Glomerular endothelial cell (primary cell): ENCODE measurements at places on chromosomes 5 and 9.
A peak's percentile ranks its signal among the peaks of the same experiment; 100 is the strongest.

DNA sequence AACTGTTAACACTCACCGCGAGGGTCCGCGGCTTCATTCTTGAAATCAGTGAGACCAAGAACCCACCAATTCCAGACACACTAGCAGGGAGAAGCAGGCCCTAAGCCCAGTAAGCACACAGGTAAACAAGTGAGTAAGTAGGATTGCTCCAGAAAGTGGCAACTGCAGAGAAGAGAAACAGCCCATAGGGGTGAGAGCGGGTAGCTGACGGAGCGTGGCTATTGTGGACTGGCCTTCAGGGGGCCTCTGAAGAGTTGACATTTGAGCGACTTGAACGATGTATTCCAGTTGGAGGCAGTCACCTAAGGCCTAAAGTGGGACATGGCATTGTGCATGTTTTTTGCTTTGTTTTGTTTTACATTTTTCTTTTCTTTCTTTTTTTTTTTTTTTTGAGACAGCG, 74.2 kb downstream of the TSPAN17 start:
- DNase-seq: no peak

DNA sequence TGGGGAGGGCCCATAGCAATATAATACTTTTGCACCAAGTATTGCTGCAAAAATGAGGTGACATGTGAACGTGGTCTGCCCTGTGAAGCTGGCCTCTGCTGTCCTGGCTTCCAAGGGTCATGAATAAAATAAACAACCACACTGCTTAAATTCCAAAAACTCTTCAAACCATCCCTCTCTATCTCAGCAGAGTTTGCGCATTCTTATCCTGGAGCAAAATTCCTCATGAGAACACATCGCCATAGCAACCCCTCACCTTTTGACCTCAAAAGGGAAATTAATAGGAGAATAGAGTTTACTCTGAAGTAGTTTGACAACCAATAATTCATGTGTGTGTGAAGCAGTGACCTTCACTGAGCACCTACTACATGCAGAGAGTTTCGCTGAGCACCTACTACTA, 342.9 kb downstream of the SPOCK1 start:
- DNase-seq: no peak

- no peak for DNase-seq
These were observed 49.8 kb downstream of the NR6A1 start for GRCh38 chr9:124721109-124721906.

DNA sequence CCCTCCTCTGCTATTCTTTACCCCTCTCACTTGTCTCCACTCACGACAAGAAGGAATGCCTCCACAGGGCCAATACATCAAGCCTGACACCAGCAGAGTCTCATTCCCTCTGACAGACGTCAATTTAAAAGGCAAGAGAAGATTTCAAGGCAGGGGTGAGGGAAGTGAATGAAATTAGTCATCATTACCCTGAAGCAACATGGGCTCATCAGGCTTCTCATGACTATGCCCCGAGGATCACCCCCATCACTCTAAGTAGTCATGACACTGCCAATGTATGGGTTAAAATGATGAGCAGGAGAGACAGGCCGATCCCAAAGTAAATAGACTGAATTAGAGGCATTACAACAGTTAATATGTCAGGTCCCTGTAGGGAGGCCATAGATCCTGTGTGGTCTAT, 504.4 kb downstream of the TLE4 start:
- no peak for DNase-seq

GRCh38 chr9:82034956-82035731, 46.6 kb downstream of the SPATA31D1 start:
- DNase-seq: no peak

DNA sequence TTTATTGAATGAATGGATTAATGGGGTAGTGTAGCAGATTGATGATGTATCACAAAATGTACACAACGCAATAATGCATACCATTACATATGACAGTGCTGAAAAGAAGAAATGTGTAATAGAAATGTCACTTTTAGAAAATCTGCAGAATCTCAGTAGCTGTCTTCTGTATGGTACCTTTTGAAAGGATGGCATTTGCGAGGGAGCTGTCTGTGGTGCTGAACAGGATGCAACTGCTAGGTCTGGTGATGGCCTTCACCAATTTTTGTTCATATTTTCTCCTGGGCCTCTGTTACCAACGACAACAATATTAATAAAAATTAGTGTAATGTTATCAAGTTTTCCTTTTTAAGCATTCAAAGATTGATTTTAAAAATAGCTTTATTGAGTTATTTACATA, 36.2 kb upstream of the OTULIN start:
- DNase-seq: no peak

GRCh38 chr9:126794441-126794840, 10.4 kb upstream of the ZBTB43 start:
- DNase-seq: no peak

DNA sequence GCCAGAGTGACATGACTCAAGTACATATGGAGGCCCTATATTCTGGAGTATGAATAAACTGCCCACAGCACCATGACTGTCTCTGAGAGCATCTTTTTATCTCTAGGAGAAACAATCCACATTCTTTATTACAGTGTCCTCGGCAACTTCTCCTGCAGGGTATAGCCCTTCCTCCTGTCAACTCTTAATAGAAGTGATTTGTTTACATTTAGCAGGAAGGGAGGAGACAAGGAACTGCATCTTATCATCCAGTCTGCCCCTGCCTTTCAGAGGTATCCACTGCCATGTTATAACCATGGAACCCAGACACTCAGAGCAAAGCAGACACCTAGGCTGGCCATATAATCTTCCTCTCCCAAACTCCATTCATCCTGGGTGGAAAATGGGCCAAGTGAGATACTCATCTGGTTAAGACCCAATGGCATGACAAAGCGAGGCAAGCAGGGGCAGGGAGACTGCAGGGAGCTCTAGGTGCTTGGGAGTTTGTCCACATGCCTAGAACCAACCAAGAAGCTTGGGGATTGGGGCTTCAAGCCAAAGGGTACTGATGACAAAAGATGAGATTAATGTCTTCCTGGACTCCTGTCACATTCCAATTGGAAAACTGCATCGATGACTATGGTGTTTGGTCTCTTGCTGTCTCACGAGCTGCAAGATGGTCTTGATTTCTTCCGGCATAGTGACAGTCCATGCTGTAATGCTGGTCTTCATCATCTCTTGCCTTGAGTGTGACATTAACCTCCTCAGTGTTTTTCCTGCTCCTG, 620.5 kb upstream of the KLF4 start:
- no peak for DNase-seq

- no peak for DNase-seq
These were observed 71.4 kb downstream of the SLC12A2 start for GRCh38 chr5:128154943-128155342.

DNA sequence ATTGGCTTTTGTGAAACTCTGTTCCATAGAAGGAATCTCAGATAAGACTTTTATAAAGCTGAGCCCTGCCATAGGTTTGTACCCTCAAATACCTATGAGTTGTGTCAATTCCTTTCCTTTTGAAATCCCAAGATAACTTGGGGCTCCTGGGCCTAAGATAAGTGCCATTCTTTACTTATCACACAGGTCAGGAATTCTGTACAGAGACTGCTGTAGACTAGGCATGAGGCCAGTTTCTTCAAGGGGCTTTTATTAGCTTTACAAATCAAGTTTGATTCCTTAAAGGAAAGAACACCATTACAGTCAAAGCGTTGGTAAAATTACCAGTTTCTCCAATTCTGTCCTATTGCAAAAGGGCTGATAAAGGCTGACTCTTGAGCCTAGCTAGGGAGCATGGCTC, 39.2 kb downstream of the SHC3 start:
- no peak for DNase-seq

DNA sequence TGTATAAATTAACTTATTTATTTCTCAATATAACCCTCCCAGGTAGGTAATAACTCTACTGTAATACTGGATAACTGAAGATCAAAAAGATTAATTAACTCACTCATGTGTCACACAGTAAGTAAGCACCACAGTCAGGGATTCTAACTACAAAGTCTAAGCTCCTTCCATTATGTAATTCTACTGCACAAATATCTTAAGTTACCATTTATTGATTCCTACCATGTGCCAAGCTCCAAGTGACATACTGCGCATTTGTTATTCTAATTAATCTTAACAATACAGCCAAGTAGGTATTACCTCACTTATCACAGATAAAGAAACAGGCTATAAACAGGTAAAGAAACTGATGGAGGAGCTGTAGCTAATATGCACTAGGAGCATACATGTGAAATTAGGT, 58.3 kb downstream of the RANBP6 start:
- no peak for DNase-seq

GRCh38 chr9:70315389-70315788, 56.6 kb downstream of the SMC5 start:
- DNase-seq: no peak

DNA sequence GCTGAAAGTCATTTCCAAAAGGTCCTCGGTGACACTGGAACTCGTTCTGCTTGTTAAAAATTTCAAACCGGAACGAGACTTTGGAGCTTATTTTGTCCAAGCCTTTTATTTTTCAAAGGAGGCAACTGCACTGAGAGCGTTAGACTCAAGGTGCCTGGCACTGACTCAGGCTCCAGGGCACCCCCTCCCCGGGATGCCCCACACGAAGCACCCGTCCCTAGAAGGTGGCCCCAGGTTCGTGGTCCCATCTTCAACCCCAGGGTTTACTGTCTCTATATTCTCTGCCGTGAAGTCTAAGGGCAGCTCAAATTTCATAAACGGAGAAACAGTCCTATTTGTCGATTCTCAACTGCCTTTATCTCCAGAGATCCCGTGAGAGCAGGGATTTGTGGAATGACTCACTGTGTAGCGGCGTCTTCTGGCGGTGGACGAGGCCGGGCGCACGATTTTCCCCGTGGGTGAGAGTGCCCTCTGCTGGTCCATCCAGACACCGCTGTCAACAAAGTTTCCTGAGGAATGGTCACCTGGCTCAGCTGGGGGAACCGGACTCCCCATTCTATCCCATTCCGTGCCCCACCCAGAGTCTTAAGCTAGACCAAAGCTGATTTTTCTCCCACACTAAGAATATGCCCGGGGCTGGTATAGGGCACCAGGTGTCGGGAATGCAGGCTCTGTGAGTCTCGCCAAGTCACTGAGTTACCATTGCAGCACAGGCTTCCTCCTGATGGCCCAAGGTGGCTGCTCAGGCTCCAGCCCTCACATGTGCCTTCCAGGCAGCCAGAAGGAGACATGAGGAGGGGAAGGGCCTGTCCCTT, 27.1 kb upstream of the SLC6A19 start:
- peak; percentile 34 for DNase-seq

DNA sequence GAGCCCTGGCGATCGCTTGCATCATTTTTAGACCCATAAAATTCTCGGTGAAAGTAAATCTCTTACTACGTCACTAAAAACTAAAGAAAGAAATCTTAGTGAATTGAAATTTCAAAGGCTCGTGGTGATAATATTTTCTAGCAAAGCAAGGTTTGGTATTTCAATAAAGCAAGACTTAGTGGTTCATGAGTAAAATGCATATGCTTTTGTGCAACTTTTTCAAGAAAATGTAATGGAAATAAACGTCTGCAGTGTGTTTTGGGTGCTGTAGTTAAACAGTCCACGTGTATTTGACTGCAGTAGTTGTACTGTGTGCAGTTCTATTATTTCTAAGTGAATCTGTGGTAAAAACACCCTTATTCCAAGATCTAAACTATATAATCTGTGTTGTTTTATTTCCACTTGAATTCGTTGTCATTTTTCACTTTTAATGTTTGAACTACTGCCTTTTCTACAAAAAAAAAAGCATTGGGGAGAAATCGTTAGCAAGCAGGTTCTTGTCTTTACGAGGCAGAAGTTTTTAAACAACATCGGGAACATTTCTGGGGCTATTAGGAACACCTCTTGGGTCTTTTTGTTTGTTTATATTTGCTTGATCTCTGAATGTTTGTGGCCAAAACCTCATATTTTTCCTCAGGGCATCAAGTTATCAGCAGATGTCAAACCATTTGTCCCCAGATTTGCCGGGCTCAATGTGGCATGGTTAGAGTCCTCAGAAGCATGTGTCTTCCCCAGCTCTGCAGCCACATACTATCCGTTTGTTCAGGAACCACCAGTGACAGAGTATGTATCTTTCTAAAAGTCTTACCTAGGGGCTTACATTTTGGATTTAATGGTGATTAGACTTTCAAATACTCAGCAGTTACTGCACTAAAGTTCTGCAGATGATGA, 960 bp downstream of the SECISBP2 start:
- DNase-seq: no peak

- DNase-seq: no peak
These were observed 51.9 kb upstream of the SHB start for GRCh38 chr9:38120961-38121360.

- no peak for DNase-seq
These were observed 511.8 kb upstream of the WWC1 start for GRCh38 chr5:167779644-167780043.

GRCh38 chr9:133727277-133727875, 10.8 kb downstream of the SARDH start:
- no peak for DNase-seq

GRCh38 chr9:128244837-128245231, 31.0 kb downstream of the GOLGA2 start:
- DNase-seq: no peak

DNA sequence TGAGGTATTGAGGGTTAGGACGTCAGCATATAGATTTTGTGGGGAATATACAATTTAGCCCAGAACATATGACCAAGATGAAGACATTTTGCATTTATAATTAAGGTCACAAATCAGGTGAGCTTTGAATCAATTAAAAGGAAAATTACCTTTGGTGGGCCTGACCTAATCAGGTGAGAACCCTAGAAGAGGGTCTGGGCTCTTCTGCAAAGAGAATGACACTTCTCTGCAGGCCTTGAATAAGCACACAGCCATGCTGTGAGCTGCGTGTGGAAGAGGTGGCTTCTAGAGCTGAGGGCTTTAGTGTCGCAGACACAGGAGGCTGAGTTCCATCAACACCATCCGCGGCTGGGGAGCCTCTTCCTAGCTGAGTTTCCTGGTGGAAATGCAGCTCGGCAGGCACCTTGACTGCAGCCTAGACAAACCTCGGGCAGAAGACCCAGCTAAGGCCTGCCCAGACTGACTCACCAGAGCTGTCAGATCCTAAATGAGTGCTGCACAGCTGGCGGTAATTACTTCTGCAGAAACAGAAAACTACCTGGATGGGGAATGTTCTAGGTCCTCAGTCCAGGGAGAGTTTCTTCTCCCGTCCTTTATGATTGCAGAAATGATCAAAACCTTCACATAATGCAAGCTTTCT, 287.5 kb upstream of the IRX1 start:
- no peak for DNase-seq

DNA sequence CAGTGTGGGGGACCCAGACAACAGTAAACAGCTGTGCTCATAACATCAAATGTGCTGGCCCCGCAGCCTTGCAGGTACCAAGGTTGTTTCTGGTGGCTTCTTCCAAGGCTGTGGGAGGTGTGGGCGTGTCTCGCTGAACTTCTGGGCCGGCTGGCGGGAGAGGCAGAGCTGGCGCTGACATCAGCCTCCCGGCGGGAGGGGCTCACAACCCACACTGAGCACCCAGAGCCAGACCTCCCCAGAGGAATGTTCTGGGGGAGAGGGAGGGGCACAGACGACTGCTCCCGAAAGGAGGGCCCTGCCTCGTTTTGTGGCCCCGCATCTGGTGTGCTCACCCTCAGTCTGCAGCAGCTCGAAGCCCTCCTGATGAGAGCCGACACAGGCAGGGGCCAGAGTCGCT, 6.9 kb upstream of the SLC12A7 start:
- no peak for DNase-seq
